Stimulated activated CD8-positive, alpha-beta memory T cell treated with anti-CD3 and anti-CD28 coated beads, Interleukin-4, amount 100 ng/mL, for 4 hours (primary cell): ENCODE measurements at places on chromosomes 16 and 17.

GRCh38 chr17:82117139-82118090, 19.4 kb upstream of the FASN start:
- DNase-seq, result no peak

- no peak for DNase-seq
Observed at GRCh38 chr16:591892-592517, 2.1 kb downstream of the RAB40C start.

- no peak for DNase-seq
Observed at GRCh38 chr16:70795296-70795912, 5.6 kb downstream of the VAC14 start.

- DNase-seq, result no peak
Observed at GRCh38 chr17:73729101-73729500, 84.9 kb upstream of the SDK2 start.

DNA sequence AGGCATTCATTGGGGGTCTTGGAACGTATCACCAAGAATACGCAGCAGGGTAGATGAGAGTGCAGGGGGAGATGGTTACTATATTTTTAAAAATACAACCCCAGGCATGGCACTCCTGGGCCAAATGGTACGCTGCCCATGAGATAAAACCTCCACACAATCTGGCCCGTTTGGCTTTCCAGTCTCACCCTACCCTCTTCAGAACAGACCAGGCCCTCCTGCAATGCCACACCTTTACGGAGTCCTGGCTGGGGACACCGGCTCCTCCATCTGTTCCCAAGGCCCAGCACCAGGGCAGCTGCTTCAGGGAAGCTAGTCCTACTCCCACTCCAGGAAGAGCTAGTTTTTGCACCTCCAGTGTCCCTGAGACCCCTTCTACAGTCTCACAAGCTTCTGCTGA, 24.4 kb downstream of the SNN start:
- DNase-seq, result no peak

GRCh38 chr17:4795168-4795567, 796 bp upstream of the PSMB6 start:
- DNase-seq, result no peak

GRCh38 chr16:67443265-67443664, 12.3 kb downstream of the HSD11B2 start:
- no peak for DNase-seq

DNA sequence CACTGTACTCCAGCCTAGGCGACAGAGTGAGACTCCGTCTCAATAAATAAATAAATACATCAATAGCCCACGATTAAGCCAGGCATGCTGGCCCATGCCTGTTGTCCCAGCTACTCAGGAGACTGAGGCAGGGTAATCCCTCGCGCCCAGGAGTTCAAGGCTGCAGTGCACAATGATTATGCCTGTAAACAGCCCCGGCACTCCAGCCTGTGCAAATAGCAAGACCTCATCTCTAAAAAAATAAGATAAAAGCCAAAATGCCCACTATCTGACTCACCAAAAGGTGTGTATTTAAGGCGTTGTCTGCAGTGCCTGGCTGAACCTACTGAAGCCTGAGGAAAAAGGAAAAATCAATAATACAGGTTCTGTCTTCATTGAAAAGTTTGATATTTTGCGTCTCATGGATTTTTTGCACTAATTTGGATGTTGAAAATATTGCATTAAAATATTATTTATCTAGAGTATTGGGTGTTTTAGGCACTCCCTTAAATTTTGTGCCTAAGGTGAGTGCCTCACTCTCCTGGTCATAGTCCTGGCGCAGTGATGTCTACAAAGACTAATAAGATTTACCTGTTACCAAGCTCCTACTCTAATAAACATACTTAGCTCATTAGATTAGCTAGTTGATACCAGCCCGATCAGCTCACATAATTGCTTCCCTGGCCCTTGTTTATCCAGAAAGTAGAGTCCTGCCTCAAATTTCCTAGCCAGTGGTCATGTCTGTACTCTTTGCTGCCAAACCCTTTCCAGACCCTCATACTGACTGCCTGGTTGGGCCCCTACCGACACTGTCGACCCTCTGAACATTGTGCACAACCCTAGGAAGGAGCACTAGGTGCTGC, 24.7 kb upstream of the TOB1 start:
- no peak for DNase-seq

DNA sequence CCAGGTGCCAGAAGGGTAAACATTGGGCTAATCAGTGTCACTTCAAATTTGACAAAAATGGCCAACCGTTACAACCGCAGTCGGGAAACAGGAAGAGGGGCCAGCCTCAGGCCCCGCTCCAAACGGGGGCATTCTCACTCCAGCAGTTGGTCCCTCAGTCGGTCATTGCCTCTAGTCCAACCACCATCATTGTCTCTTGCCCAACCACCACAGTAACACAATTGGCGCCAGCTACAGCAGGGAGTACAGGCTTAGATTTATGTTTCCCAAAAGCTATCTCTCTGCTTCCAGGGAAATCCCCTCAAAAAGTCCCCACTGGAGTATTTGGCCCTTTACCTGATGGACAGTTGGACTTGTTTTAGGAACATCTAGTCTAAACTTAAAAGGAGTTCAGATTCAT, 20.3 kb downstream of the ALOX15B start:
- no peak for DNase-seq

GRCh38 chr16:56632156-56632847, at the start of gene MT1M:
Gene MT1M (plus strand): TSS chr16:56632659. CDS start chr16:56632732, 73 bp downstream.
- DNase-seq, result no peak

DNA sequence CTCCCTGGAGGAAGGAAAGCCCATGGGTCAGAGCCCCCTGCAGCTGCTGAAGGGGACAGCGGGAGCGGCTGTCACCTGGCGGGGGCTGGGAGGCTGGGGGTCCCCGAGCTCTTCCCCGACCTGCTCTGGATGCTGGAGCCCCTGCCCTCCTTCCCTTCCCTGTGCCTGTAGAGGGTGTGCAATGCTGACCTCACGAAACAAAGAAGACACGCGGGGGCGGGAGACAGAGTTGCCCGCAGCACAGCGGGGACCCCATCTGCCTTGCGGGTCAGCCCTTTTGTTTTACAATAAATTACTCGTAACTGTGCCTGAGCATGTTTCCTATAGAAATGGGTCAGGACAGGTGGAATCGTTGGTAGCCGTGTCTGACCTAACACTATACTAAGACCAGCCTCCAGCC, 6.3 kb downstream of the SECTM1 start:
- DNase-seq, result no peak

- DNase-seq, result no peak
Observed at GRCh38 chr16:56363781-56364565, 61.4 kb downstream of the AMFR start.

DNA sequence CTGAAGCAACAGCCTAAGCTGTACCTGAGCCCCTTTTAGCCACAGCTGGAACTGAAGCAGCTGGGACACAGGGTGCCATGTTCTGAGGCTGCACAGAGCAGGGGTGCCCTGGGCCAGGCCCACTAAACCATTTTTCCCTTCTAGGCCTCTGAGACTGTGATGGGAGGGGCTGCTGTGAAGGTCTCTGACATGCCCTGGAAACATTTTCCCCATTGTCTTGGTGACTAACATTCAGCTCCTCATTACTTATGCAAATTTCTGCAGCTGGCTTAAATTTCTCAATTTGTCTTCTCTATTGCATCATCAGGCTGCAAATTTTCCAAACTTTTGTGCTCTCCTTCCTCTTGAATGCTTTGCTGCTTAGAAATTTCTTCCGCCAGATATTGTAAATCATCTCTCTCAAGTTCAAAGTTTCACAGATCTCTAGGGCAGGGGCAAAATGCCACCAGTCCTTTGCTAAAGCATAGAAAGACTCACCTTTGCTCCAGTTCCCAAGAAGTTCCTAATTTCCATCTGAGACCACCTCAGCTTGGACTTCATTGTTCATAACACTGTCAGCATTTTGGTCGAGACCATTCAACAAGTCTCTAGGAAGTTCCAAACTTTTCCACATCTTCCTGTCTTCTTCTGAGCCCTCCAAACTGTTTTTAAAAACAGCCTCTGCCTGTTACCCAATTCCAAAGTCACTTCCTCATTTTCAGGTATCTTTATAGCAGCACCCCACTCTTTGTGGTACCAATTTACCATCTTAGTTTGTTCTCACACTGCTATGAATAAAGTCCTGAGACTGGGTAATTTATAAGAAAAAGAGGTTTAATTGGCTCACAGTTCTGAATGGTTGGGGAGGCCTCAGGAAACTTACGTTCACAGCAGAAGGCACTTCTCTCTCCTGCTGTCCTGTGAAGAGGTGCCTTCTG, 49.8 kb downstream of the TMEM100 start:
- DNase-seq, result no peak

GRCh38 chr16:1216296-1216619, 8.8 kb downstream of the TPSG1 start:
- no peak for DNase-seq

DNA sequence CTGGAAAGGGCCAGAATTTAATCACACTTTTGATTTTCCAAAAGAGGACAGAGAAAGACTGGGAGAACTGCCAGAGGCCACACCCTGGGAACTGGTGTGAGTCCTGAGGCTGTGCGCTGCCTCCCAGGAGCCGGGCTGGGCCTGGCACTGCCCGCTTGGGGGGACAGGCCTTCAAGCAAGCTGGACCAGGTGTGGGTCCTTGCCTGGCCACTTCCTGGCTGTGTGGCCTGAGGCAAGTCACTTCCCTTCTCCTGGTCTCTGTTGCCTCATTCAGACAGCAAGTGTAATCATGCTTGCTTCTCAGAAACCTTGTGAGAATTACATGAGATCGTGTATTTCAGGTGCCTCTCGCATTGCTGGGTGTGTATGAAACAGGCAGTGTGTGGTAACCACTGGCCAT, 143.0 kb downstream of the SNX29 start:
- DNase-seq, result no peak

GRCh38 chr17:38693700-38694329, 11.3 kb upstream of the MLLT6 start:
- DNase-seq, result no peak

DNA sequence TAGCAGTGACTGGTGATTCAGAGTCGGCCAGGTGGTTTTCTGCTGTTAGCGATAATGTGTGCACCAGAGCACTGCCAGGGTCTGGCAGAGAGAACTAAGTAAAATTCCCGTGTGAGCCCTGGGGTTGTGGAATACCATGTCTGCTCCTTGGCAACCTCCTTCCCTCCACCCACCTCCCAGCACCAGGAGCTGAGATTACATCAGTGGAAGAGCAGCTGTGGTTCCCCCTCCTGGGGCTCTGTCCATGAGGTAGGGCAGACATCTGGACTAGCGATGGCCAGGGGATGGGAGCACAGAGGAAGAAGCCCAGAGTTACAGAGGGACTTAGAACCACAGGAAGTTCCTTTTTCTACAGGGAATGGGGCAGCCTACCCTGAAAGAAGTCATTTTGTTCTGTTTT, 15.8 kb downstream of the CLEC10A start:
- no peak for DNase-seq

DNA sequence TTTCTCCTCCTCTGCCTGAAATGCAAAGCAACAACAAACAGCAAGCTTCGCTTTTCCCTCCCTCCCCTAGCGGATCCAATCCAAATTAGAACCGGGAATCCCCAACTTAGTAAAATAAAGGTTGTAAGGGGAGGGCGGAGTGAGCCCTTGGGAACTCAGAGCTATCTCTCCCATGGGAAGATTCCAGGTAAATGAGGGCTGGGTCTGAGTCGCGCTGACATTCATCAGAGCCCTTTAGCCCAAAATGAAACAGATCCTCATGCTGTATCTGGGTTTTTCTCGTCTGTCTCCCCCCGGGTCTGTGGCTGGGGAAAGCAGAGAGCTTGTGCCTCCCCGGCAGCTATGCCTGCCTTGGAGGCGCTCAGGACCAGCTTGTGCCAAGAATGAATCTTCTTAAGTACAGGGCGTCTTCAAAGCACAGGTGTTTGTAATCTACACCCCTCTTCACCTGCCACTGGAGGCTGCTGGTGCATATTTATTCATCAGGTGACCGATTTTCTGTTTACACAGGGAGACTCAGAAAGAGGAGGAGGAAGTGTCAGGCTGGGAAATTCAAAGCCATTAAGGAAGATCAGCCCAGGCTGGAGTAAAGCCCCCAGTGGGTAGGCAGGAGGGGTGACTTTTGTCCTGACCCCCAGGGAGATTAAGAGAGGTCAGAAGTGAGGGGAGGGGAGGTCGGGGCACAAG, 55.0 kb upstream of the GSE1 start:
- no peak for DNase-seq

- DNase-seq, result no peak
Observed at GRCh38 chr17:61487161-61487988, 35.2 kb downstream of the TBX4 start.

DNA sequence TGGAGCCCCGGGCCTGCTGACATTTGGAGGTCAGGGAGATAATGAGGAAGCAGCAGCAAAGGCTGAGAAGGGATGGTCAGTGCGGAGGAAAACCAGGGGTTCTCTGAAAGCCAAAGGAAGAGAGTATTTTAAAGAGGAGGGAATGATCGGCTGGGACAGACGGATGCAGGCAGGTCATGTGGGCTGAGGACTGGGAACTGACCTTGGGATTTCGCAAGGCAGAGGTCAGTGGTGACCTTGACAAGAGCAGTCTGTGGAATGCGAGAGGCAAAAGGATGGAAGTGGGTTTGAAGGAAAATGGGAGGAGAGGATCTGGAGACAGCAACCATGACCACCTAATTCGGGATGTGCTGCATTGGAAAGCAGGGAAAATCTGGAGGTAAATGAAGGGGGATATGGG, 10.2 kb downstream of the EFTUD2 start:
- no peak for DNase-seq

GRCh38 chr17:27458524-27458908, 2.3 kb downstream of the KSR1 start:
- DNase-seq, result no peak

DNA sequence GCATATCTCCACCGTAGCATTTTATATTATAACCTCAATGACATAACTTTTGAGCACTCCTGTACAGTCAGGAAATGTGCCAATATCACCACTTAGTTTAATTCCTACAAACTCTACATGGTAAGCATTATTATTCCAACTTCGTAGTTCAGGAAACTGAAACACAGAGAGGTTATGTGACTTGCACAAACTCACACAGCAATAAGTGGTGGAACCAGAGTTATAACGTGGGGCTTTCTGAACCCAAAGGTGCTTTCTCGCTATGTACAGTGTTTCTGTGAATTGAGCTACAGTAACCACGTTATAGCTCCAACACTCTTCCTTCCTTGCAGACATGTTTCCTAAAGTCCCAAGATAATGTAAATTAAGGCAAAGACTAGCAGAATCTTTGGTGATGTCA, 330.2 kb downstream of the GRIN2A start:
- DNase-seq, result no peak

GRCh38 chr16:24520983-24521382, 18.4 kb upstream of the RBBP6 start:
- no peak for DNase-seq

- DNase-seq, result no peak
Observed at GRCh38 chr17:16456742-16457316, 35.2 kb downstream of the LRRC75A start.

GRCh38 chr16:35305476-35305875, 1846.1 kb downstream of the TP53TG3F start:
- DNase-seq, result no peak
